NCI-H524 (cell line): ENCODE measurements at places on chromosomes 16 and 17.
A peak's percentile ranks its signal among the peaks of the same experiment; 100 is the strongest.

DNA sequence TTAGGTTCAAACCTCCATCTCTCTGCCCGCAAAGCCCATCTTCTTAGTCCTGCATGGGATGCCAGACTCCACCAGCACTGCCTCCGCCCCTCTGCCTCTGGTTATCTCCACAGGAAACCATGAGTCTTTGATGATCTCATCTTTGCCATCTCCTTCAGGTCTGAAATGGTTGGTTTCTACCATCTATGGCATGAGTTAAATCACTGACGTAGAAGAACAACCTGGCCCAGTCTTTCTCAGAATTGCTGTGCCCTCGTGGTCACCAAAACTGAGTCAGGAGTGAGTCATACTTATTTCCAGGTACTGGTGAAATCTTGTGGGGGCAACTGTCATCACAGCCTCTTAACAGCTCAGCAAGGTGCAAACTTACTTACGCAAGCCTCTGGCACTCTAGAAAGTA lies 468.7 kb upstream of the C16orf82 start:
- no peak for DNase-seq

- DNase-seq = no peak
Measured at GRCh38 chr16:87376660-87377059, 6.9 kb downstream of the FBXO31 start.

DNA sequence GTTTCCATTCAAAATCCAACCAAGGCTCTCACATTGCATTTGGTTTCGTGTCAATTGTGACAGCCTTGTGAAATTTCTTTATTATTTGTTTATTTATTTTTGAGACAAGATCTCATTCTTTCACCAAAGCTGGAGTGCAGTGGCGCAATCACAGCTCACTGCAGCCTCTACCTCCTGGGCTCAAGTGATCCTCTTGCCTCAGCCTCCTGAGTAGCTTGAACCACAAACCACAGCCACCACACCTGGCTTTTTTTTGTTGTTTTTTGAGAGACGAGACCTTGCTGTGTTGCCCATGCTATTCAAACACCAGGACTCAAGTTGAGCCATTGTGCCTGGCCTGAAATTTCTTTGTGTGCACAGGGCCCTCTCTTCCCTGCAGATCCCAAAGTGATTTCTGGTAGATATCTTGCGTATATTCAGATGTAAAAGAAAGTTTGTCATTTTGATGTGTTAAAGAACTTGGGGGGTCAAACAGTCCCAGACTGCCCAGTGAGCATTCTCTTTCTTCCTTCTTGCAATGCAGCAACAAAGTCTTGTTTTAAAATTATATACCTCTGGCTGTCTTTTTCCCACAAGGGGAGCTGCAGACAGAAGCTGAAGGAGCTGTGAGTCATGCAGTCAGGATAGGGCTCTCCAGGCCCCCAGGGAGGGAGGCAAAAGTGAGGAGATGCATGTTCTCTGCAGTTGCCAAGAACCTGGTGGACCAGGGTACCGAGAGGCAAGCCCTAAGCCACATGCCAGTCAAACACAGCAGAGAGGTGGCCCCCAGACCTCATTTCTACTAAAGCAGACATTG lies 15.5 kb upstream of the USP22 start:
- DNase-seq = no peak

GRCh38 chr16:86515413-86515776 lies 5.1 kb downstream of the FOXF1 start:
- no peak for DNase-seq

GRCh38 chr17:7016886-7017826 lies 4.7 kb downstream of the RNASEK start:
- DNase-seq = no peak

- no peak for DNase-seq
Measured at GRCh38 chr16:47316442-47317015, 144.3 kb downstream of the ITFG1 start.

- DNase-seq = no peak
Measured at GRCh38 chr16:11045846-11046245, 101.5 kb downstream of the CLEC16A start.

DNA sequence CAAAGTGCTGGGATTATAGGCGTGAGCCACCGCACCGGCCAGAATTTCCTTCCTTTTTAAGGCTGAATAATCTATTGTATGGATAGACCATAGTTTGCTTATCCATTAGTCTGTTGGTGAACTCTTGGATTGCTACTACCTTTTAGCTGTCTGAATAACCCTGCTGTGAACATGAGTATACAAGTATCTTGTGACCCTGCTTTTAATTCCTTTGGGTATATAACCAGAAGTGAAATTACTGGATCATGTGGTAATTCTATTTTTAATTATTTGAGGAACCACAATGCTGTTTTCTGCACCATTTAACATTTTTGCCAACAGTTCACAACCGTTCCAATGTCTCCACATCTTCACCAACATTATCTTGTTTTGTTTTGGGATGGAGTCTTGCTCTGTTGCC lies 4.6 kb upstream of the OTOA start:
- no peak for DNase-seq

DNA sequence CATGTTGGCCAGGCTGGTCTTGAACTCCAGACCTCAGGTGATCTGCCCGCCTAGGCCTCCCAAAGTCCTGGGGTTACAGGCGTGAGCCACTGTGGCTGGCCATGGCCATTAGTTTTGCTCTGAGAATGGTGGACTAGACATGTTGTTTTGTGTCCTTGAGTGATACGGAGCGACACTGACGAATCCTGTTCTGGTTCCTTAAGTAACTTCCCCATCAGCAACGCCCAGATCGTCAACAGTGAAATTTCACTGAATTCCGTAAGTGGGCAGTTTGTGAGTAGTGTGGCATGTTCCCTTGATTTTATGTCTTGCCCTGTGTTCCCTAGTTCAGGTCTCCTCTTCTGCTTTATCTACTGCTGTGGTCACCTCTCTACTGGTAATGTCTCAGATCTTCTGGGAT lies 67.4 kb downstream of the SNX29 start:
- no peak for DNase-seq

DNA sequence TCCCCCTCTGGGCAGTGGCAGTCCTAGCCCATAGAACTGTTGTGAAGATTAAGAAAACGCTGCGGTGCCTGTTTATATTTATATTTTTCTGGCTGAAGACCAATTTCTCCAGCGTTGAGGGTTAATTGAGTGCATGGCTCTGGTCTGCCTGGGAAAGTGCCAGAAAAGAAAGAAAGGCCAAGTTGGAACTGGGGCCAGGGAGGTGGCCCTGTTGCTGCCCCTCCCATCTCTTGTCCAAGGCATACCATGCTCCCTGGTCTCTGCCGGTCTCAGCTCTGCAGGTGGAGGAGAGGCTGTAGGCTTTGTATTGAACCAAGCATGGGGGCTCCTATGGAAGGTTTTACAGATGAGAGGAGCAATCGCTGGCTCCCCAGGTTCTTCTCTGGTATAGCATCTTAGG lies 124.7 kb downstream of the MGAT5B start:
- no peak for DNase-seq

DNA sequence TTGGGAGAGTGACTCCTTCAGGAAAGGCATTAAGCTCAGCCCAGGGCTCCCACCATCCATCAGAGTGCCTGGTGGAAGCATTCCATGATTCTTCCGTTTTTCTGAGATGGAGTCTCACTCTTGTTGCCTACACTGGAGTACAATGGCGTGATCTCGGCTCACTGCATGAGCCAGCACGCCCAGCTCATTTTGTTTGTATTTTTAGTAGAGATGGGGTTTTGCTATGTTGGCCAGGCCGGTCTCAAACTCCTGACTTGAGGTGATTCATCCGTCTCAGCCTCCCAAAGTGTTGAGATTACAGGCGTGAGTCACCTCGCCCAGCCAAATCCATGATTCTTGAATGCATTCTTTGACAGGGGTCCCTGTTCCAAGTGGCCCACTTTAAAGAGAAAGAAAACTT lies 23.1 kb downstream of the MIS12 start:
- no peak for DNase-seq

DNA sequence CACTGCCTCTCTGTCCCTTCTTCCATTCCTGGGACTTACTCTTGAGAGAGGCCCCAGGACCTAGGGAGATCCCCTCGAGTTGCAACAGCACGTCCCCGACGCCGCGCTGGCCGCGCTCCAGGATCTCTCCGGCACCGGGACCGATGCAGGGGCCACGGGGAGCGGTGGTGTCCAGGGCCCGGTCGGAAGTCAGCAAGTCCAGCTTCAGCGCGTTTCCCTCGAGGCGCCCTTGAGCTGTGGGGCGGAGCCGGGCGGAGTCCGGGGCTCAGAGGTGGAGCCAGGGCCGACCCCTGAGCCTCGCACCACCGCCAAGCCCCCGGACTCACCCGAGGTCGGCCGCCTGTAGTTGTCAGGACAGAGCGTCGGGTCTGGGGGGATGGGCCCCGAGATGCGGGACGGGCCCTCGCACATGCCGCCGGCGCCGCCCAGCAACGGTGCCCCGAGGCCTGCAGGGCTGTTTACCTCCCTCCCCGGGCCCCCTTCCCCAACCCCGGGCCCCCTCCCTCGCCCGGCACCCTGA lies 458 bp downstream of the ENKD1 start:
- peak; percentile 48 for DNase-seq

GRCh38 chr17:7548585-7549400 lies at the start of gene TNFSF12:
Gene TNFSF12 (plus strand): TSS chr17:7549058. CDS start chr17:7549154, 96 bp downstream.
- no peak for DNase-seq

DNA sequence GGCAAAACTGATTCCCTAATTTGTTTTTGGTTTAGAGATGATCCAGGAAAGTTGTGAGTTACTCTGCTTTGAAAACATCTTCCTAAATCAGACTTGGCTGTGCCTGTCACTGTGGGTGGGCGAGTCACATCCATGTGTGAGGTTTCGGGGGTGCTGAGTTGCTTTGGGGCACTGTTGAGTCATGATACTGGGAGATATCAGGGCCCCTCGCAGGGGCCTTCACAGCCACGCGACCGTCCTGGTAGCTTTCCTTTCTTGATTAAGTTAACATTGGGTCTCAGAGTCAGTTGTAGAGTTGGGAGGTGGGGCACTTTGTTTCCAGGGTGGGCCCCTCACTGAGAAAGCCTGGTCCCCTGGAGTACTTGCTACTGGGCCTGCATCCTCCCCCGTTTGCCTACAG lies 58.3 kb upstream of the LGALS9 start:
- DNase-seq = no peak

DNA sequence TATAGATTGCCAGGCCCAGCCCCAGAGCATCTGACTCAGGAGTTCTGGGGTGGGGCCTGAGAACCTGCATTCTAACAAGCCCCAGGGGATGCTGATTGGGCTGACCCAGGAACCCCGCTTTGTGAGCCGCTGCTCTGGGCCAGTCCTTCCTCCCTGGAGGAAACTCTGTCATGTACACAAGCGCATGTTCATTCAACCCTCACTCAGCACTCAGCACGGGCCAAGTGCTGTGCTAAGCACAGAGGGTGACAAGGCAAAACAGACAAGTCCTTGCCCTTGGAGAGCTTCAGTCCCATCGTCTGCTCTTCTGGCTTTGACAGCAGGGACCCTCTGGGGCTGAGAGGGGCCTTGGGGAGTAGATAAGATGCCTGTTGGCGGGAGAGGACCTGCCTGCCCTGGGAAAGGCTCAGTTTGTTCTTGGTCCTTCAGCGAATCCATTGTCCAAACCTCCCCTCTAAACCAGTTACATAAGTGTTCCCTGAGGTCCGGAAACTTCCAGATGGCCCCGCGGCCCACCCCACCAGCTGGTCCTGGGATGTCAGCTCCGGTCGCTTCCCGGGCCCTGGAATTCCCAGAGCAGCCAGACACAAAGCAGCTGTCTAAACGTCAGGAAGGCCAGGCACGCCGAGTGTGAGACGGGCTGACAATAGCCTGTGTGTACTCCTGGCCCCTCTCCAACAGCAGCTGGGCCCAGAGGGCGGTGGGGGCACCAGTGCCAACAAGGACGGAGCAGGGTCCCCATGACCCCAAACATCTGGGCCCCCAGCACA lies 88.8 kb downstream of the ZDHHC7 start:
- DNase-seq = peak; percentile 74

DNA sequence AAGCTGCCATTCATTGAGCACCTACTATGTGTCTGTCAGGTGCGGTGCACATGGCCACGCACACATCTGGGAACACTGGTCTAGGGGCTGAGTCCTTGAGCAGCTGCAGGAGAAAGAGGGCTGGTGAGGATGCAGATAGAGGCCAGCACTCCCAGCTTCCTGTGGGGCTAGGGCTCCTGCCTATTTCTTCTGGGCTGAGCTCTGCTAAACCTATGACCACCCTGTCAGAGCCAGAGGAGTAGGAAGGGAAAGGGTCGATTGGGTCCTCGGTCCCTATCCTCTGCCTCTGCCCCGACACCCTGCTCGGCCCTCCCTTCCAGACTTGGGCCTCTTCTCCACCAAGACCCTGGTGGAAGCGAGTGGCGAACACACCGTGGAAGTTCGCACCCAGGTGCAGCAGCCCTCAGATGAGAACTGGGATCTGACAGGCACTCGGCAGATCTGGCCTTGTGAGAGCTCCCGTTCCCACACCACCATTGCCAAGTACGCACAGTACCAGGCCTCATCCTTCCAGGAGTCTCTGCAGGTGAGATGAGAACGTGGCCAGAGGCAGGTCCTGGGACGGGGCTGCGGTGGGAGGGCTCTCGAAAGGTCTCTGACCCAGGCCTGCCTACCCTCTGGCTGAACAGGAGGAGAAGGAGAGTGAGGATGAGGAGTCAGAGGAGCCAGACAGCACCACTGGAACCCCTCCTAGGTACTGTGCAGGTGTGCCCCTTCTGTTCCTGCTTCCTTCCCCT lies 4.0 kb upstream of the TMEM88 start:
- DNase-seq = no peak

GRCh38 chr17:41913798-41914197 lies 5.0 kb downstream of the ACLY start:
- DNase-seq = no peak

DNA sequence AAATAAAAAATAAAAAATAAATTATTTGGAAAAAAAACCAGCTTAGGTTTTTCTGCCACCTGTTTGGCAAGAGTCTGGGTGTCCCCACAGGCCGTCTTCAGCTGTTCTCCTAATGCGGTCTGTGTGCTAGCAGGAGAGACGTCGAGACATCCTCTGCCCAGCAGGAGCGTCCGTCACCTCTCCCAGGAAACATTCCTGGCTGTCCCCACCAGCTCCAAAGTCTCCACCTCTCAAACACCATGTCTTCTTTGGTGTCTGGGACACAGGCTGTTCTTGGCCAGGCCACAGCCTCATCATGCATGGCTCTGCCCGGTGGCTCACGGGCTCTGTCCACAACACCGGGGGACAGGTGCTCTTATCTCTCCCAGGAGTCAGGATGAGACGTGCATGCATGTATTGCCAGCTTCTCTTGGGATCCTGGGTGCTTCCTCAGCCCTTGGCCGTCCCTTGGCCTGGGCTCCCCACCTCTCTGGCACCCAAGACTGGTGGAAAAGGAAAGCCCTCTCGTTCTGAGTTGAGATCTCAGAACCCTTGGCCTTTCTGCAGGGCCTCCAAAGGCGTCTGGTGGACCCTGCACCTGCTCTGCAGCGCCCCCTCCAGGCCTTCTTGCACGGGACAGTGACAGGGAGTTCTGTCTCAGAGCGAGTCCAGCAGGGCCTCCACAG lies 84.9 kb upstream of the CBX4 start:
- no peak for DNase-seq

GRCh38 chr16:79042886-79043285 lies 557.7 kb downstream of the MAF start:
- DNase-seq = no peak

- DNase-seq = no peak
Measured at GRCh38 chr16:89377453-89377848, 112.9 kb downstream of the ANKRD11 start.

GRCh38 chr16:17633181-17633951 lies 162.6 kb upstream of the XYLT1 start:
- no peak for DNase-seq

GRCh38 chr17:60959696-60960095 lies 282.0 kb downstream of the BCAS3 start:
- DNase-seq = no peak
